Activated CD4-positive, alpha-beta memory T cell treated with anti-CD3 and anti-CD28 coated beads for 36 hours (primary cell): ENCODE measurements at places on chromosomes 7 and 10. TPM values are rescaled to one million over a fixed set of nuclear protein-coding genes. Genes with fewer than 3 reads are reported as not detected.

The ACTL6B gene
- not detected for total RNA-seq

DNA sequence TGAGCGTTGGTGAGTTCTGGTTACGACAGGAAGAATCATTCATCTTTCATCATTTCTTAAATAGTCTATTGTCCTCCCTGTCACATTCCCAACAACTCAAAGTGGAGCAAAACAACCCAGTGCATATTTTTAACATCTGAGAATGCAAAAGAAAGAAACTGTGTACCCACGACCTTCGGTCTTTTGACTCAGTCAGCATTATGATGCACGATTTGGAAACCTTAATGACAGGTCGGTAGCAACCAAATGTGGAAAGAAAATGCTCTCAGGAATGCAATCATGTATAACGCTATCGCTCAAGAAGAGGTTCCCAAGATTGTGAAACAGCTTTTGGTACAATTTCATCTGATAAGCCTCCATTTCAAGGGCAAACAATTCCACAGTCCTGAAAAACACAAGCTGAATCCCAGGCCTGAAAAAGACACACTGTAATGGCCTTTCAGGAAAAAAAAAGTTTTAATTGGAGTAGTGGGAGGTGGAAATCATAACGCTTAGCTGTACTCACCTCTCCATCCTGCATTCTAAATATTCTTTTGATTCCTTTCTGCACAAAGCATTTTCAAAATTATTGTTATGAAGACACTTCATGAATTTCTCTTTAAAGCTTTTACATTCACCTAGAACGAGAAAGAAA lies 2.6 kb downstream of the COX19 start:
- no peak for DNase-seq

DNA sequence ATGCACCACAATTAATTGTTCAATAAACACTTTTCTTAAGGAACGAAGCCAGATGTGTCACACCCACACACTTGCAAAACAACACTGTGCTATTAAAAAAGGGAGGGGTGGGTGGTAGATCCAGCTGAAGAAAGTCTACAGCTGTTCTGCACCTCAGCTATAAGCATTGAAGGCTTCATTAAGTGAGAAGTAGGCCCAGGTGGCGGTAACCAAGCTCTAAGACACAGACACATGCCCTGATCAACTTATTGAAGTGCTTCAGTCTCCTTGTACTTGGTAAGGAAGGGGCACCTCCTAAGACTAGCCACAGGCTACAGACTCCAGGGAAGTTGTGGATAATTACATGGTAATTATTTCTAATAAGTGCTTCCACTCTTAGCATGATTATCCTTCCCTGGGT lies 4.5 kb upstream of the CPVL start:
- no peak for DNase-seq

DNA sequence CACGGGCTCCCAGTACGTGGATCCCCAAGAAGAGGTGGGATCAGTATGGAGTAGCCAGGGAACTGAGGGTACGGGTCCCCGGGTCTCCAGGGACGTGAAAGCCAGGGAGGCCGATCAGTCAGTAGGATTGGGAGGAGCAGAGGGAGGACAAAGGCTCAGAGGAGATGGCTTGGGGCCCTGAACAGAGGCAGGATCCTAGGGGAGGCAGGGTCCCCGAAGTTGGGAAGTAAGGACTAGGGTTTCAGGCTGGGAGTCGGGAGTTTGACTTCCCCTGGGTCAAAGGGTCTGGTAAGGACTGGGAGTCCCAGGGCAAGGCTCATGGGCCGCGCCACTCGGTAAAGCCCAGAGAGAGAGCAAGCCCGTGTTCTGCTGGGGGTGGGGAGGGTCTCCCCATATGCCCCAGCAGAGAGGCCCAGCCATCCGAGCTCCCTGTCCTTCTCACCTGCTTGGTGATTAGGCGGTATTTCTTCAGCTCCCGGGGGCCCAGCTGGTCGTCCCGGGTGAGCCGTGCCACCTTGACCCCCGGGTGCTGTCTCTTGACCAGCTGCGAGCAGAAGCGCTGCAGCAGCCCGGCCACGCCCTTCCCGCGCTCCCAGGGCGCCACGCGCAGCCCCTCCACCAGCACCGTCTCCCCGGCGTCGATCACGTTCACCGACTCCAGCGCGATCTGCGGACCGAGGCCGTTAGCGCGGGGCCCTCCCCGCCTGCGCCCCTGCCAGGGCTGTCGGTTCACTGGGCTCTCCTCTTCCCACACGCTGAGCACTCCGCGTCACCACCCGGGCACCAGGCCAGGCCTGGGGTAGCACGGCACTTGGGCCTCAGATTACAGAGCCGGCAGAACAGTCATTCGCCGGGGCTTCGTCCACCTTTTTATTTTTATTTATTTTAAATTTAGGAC lies 7.0 kb downstream of the NAT16 start:
- DNase-seq = peak; percentile 54

DNA sequence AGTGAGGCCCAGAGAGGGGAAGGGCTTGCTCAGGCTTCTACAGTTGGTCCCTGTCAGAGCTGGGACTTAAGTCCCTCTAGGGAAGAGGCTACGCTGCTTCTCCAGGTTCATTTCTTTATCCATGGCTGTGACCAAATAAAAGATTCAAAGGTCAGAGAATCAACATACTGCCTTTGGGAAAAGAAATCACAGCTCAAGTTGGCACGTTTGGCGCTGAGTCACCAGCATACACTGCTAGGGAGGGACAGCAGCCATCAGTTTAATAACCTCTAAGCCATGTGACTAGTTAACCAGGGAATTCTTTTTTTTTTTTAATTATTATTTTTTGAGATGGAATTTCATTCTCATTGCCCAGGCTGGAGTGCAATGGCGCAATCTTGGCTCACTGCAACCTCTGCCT lies 28.4 kb upstream of the CRHR2 start:
- DNase-seq = no peak

DNA sequence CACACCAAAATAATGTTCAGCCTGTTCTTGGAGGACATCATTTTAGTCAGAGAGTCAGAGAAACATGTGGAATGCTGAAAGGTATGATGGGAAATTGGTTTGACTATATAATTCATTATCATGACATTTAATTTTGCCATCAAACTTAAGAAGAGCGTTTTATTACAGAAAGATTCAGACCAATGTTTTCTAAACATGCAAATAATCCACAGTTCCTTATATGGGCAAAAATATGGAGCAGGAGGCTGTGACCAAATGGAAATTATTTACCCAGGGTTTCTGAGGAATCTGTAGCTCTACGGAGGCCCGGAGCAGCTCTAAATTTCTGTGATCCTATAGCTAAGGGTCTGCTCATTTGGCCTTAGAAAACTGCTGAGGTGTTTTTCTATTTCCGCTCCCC lies 33.2 kb downstream of the LAMB4 start:
- no peak for DNase-seq

DNA sequence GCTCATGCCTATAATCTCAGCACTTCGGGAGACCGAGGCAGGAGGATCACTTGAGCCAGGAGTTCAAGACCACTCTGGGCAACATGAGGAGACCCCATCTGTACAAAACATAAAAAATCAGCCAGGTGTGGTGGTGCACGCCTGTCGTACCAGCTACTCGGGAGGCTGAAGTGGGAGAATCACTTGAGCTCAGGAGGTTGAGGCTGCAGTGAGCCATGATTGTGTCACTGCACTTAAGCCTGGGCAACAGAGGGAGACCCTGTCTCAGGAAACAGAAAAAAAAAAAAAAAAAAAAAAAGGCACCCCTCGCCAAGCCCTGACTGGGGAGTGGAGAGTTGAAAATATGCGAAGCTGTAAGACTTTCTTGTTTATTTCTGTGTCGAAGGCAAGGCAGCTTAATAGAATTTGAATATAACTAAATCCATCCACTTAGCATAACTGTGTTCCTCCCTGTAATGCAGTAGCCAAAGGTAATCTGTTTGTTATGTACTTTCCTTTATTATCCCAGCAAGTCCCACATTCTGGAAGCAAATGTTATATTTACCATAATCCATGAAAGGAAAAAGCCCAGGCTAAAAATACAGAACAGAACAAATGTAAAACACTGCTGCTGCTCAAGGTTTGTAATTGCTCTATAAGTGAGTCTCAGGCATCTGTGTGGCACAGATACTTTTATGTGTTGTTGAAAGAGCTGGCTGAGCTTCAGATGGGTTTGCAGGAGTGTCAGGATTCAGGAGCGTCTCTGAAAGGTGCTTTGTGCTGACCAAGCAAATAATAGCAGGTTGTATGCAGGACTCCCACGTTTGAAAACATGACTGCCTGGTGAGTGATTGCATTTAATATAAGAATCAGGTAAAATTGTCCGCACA lies 127.2 kb downstream of the CELF2 start:
- no peak for DNase-seq

The MMP21 gene
- not detected for total RNA-seq

- DNase-seq = no peak
Measured at GRCh38 chr10:114638821-114639625, 19.1 kb downstream of the ABLIM1 start.

DNA sequence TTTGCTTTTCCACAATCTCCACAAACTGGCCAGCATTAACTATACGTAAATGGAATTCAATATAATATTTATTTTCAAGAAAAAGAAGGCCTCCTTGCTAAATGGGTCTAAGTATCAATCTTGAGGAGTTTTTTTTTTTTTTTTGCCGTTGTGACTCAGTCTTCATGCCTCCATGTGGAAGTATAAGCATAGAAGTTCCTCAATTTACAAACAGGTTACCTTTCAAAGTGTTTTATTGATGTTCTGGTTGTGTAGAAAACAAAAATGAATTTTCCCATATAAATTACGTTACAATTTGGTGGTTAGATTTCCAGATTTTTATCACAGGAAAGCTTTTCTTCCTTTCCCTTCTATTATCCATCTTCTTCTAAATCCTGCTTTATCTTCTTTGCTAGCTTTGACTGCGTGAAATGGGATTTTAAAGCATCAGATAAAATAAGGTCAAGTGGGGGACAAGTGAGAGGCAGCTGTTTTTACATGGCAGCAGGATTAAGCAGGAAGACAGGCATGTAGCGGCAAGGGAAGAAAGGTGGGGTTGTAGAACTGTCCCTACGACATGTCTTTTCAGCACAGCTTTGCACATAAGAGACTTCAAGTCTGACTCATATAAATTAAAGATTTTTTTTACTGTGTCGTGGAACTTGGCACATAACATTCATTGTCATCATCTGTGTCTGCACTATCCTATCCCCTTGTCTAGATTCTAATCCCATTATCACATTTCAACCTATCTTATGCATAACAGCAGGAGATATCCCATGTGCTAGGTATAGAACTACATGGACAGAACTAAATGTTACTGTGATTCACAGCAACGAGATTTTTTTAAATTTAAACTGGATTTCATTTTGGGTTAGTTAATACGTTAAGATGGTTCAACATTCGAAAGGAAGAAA lies 135.3 kb upstream of the FAM3C start:
- DNase-seq = no peak

GRCh38 chr10:119005362-119006043 lies 24.0 kb upstream of the NANOS1 start:
- DNase-seq = no peak
